ENCODE measurements at places on chromosomes 12 and 14.

DNA sequence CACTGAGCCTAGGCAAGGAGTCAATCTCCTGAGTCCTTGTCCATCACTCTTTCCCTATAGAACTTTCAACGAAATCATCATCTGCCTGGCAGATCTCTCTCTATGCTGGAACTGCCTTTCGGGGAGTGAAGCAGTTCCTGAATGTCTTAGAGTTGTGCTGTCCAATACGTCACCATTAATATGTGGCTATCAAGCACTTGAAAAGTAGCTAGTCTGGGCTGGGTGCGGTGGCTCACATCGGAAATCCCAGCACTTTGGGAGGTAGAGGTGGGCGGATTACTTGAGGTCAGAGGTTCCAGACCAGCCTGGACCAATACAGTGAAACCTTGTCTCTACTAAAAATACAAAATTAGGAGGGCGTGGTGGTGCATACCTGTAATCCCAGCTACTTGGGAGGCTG lies 35.1 kb downstream of the NRDE2 start:
- no peak for DNase-seq

- no peak for DNase-seq
These were observed 11.5 kb downstream of the SYNDIG1L start for GRCh38 chr14:74414403-74415114.

- no peak for DNase-seq
These were observed 9.3 kb upstream of the FMNL3 start for GRCh38 chr12:49716553-49716952.

- no peak for DNase-seq
These were observed 3.2 kb upstream of the ZNF839 start for GRCh38 chr14:102316338-102316742.

DNA sequence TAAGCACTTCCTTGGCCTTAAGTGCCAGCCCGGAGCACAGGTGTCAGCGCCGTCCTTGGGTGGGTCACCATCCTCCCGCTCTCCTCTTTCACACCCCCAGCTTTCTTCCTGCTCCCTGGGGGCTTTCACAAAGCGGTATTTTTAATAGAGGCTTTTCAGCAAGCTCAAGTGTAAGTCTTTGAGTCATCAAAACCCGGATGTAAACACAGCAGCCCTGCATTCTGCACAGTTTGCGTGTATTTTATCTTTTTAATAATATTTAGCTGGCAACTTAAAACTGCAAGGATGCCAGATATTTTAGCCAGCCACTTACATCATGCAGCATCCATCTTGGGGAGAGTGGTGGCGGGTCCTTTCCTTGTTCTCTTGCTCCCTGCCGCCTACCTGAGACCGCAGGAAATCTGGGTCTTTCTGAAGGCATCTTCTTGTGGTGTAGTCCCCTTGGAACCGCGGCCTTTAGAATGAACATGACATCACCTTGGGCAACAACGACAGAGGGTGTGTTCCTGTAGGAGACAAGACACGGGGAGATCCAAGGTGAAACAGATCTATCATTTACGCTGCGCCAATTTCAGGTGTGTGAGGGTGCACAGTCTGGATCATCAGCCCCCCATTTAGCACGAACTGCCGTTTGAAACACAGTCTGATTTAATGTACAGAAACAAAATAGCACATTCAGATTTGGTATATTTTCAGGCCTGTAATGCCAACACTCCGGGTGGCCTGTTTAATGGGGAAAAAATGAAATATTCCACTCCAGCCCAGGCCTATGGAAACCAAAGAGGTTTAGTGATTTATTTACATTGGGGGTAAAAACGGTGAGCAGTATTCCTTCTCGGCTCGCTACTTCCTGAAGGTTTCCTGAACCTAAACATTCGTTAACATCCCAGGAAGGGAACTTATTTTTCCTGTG lies 12.5 kb upstream of the IRF2BPL start:
- no peak for DNase-seq

DNA sequence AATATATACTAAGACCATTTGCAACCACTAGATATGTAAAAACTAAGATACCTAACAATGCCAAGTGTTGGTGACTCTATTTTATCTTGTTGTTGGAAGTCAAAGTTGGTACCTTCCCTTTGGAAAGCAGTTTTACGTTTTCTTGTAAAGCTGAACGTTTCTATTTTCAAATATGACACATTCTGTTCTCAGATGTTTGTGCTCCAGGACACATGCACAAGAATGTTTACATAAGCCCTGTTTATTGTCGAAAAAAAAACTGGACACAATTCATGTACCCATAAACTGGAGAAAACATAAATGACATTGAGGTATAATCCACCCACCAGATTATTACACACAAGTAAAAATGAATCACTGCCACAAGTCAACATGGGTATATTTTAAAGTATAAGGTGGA lies 967.4 kb downstream of the BCL11B start:
- no peak for DNase-seq

DNA sequence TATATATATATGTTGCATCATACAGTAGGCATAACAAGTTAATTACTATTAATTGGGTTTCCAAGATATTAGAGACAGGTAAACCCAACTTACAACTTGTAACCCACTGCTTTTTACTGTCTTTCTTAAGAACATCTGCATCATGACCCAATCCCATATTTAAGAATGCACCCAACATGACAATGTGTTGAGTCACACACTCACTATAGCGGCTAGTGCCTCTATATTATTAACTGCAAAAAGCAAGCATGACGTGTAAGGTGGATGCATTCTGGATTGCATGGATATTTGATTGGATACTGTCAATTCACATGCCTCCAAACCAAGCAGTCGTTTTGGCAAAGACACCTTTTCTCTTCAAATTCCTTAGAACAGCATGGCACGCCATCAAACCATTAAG lies 68.2 kb downstream of the KSR2 start:
- no peak for DNase-seq

DNA sequence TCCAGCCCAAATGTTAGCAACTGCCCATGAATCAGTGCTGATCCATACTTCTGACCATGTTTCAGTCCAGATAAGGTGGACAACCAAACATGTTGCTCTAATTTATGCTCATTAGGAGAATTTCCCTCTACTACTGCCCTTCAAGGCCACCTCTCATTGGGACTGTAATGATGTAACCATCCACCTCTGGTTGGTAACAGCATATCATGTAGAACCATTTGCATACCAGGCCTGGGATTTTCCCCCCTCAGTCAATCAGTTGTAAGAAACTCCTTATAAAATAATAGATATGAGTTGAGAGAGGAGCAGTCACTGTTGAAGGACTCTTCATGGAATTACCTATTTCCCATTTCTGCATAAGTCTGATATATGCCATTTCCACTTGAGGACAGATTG lies 17.8 kb upstream of the YAF2 start:
- DNase-seq, result no peak

- no peak for DNase-seq
These were observed 254.7 kb downstream of the IPO8 start for GRCh38 chr12:30440826-30441602.

GRCh38 chr12:34404377-34405285 lies 382.3 kb downstream of the ALG10 start:
- no peak for DNase-seq

- DNase-seq, result no peak
These were observed 31.9 kb downstream of the FZD10 start for GRCh38 chr12:130194154-130194553.

DNA sequence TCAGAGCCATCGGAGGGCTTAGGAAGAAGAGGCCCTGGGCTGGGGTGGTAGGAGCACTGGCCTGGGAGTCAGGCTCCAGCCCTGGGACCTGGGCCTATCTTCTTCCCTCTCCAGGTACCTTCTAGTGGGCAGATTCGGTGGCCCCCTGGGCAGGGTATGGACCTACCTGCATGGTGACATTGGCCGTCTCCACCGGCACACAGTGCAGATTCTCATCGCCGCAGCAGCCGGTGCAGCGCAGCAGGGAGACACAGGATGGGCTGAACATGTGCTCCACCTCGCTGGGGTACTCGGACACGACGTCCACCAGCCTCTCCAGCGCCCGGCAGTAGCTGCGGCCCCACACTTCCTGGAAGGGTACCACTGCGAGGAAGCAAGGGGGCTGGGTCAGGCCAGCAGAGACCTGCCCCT lies 6.2 kb downstream of the PGF start:
- DNase-seq, result no peak

DNA sequence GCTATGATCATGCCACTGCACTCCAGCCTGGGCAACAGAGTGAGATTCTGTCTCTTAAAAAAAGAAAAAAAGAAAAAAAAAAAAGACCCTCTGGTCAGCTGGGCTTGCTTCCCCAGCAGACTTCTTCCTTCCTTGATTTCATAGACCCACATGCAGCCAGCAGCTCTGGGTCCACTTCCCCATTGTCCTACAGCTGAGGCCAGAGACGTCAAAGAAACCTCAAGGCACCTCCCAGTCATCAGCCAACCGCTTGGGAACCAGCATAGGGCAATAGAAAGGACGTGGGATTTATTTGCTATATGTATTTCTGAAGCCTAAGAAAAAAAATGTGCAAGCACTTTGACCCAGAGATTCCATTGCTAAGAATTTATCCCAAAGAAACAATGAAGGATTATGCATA lies 35.4 kb upstream of the SPPL3 start:
- DNase-seq, result no peak
